ENCODE measurements at places on chromosomes 3 and 15. TPM values are rescaled to one million over a fixed set of nuclear protein-coding genes. Genes with fewer than 3 reads are reported as not detected.

DNA sequence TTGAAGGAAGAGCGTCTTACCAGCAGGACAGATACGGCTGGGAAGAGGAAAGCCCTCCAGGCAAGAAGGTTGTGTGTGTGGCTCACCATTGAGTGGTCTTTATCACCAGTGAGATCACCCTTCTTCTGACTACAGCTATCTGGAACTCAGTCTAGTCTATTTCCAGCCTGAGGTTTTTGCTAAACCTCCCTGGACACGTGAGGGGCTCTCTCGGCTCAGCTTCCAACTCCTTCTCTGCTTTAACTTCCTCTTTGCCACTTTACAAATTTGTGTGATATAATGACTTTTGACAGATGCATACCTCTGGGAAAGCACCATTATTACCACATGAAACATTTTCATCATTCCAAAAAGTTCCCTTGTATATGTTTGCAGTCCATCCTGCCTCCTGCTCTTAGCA is 15.3 kb upstream of the ROPN1 start:
- peak; percentile 15 for DNase-seq

DNA sequence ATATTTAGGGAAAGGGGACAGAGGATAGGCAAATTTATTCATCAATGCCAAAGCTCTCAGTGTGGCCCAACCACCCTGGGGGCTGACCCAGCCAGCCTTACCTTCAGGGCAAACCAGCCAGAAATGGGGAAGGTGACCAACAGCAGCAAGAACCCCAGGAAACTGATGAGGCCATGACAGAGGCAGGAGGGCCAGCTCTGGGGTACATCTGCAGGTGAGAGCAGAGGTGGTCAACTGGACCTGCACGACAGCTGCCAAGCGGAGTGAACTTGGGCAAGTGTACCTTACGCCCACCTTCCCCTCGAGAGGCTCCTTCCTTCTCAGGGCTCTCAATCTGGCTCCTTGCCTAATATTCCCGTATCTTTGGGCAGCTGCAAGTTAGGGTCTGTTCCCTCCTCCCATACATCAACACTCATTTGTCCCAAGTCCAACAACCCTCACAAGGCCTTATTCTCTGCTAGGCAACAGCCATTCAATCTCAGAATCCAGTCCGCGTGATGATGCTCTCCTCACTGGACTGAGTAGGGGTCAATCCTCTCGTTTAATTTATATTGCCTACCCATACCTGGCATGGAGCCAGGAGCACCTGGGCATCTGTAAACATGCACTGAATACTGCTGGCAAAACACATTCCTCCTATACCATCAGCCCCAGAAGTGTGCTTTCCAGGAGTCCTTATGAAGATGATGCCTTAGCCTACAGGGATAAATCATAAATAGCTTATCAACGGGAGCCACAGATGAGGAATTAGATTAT is 1.7 kb downstream of the STOML1 start:
- no peak for DNase-seq

GRCh38 chr3:180420804-180421203 is 181.2 kb upstream of the TTC14 start:
- peak; percentile 39 for DNase-seq

DNA sequence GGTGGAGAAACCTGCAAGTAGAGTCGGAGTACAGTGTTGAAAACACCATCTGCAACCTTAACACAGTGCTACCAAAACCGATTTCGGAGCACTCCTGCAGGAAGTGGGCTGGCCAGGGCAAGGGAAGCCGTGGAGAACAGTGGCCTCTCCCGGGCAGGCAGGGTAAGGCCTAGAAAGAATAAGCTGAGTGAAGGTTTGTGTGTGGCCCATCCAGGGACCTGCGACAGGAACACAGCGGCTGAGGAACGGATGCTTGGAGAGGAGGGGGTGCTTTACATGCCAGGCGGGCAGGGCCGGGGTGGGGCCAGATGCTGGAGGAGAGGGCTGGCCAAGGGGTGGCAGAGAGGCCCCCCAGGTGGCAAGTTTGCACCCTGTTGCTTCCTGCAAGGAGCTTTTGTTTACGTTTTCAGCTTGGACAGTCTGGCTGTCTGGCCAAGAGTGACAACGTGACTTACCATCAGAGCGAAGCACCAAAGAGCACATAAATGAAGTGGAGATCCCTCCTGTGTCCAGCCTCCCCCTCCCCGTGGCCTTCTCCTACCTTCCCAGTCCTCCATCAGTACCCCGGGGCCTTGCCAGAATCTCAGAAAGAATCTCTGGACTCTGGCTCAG is 156.5 kb downstream of the PGPEP1L start:
- peak; percentile 70 for DNase-seq

DNA sequence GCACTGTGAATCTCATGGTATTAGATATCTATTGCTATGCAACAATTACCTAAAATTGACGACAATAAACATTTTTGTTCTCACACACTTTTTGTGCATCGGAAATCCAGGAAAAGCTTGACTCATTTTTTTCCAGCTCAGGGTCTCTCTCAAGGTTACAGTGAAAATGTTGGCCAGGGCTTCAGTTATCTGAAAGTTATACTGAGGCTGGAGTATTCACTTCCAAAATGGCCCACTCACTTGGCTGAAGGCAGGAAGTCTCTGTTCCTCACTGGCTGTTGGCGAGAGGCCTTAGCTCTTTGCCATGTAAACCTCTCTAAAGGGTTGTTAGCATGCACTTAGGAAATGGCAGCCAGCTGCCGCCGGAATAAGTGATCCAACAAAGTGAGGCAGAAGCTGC is 41.4 kb downstream of the OSTN start:
- no peak for DNase-seq

DNA sequence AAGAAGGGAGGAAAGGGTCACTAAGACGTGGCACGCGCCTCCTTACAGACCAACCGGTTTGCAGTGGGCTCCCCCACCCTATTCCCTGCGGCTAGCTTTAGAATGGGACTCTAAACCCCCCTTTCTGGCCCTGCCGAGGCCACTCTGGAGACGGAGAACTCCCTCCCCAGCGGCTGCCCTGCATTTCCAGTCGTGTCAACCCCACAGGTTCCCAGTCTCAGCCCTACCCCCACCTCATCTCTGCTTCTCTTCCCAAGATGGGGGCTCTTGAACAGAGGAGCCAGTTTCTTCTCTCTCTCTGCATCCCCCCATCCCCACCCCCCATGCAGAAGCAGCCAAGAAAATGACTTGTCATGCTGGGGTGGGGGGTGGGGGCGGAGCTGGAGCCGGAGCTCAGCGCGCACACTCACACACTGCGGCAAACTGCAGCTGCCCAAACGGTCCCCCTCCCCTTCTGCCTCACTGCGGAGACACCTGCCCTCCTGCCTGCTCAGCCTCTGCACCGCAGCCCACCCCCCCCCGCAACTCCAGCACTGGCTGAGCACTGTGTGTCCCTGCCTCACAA is 871 bp downstream of the MAP1A start:
- DNase-seq, result peak; percentile 63

The SPINT1 gene
- total RNA-seq, result 0.56 TPM

The SEMA3G gene
- total RNA-seq, result not detected
